GM12878 (cell line): ENCODE measurements at places on chromosomes 7 and 10.

GRCh38 chr7:7148798-7149481 lies 33.4 kb upstream of the C1GALT1 start:
- no peak for DNase-seq

- no peak for DNase-seq
These were observed 50.6 kb upstream of the SRPK2 start for GRCh38 chr7:105439174-105439893.

- no peak for DNase-seq
These were observed 23.4 kb downstream of the ITPRIP start for GRCh38 chr10:104314591-104315485.

DNA sequence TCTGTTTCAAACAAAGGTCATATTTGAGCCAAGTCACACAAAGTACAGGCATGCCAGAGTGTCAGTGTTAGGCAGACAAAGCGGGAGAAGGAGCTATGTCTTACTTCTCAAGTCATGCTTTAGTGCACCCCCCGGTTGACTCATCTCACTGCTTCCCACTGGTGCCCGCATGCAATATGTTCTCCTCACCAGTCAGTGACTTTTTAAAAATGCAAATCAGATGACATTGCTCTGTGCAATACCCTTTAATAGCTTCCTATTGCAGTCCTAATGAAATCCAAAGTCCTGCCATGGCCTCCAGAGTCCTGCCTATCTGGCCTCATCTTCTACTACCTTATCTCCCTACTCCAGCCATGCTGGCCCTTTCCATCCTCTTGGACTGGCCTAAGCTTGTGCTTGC lies 429.1 kb downstream of the ACTR3B start:
- no peak for DNase-seq

DNA sequence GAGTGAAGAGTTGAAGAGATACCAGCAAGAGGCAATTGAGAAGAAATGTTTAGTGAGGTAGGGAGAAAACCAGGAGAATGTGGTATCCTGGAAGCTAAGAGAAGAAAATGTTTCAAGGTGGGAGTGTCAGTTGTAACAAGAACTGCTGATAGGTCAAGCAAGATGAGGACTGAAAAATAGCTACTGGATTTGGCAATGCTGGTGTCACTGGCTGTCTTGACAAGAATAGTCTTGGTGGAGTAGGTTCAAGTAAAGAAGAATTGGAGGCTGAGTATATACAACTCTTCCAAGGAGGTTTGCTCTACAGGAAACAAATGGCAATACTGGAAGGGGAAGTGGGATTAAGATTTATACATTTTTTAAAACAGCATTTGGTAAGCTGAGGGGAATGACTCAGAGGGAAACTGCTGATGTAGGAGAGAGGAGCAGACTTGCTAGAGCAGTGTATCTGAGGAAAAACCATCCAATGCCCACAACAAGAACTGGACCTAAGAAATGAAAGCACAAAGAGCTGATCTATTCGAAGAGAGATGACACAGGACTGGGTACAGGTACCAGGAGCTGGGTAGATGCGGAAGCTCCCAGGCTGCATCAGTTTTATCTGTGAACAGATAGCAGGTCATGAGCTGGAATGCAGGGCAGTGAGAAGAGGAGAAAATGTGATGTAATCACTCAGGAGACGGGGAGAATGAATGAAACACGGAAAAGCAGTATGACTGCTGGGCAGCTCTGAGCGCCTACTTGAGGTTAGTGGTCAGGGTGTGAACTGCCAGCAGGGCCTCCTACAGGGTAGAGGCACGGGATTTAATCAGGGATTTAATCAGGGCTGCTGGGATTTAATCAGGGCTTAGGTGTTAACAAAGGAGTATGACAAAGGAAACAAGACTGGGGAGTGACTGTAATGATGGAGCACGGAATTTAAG lies 34.5 kb downstream of the FAM25A start:
- DNase-seq, result no peak

DNA sequence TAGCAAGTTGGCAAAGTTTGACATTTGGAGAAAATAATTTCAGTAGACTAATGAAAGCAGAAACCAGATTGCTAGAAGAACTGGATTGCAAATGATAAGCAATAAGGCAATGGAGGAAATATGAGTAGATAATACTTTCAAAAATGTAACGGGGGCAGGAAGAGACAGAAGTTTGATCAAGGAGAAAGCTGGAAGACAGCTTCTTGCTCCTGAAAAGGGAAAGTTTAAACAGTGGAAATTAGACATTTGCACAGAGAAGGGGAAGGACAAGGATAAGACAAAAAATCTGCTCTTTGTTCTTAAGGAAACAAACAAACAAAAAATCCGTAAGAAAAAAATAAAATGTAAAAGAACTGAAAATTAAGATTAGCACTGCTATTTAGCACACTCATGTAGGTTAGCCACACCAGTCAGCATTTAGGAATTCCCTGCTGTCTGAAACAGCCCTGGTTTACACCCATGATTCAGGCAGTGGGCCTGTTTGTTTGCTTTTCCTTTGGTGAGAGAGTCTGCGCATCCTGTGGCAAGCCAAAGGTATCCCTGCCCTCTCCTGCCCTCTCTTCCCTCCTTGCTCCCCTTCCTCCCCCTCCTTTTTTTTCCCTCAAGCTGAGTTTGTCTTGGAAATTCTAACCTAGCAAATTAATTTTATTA lies 104.3 kb upstream of the CAV2 start:
- no peak for DNase-seq

DNA sequence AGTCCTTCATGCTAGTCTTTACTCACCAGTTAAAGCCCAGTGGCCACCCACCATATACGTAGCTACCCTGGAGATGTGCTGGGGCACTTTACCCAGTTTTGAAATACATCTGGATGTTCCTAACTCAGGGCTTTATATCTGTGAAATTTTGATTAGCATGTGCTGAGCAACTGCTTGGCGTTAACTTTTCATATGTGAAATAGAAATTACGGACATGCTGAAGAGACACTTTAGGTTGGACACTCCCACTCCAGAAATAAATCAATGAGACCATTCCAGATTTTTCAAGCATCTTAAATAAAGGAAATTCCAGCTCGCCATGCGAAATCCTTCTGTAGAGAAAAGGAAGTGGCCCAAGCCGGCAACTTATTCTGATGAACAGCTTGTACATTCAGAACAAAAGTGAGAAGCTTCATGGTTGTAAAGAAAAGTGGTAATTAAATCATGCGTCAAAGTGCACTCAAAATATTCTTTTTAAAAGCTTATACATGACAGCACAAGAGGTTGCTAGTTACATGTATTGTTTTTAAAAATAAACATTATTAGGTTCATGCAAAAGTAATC lies 153.5 kb upstream of the ITGB1 start:
- no peak for DNase-seq

DNA sequence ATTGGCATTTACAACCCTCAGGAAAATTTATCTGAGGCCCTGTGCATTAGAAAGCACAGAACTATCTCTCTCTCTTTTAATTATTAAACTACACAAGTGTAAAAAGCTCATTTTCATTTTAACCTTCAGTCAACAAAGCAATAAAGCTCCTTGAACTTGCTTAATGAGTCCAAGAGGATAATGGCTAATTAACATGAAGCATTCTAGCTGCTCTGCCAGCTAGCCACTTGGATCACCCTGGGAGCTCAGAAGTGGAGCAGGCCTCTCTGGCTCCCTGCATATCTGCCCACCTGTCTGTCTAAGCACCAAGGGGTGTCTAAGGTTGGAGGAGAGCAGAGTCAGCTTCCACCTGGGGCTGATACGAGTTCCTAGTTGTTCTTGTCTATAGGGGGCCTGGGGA lies 56.0 kb upstream of the SLC35G1 start:
- no peak for DNase-seq

GRCh38 chr7:139844779-139845442 lies 15.8 kb downstream of the TBXAS1 start:
- no peak for DNase-seq

DNA sequence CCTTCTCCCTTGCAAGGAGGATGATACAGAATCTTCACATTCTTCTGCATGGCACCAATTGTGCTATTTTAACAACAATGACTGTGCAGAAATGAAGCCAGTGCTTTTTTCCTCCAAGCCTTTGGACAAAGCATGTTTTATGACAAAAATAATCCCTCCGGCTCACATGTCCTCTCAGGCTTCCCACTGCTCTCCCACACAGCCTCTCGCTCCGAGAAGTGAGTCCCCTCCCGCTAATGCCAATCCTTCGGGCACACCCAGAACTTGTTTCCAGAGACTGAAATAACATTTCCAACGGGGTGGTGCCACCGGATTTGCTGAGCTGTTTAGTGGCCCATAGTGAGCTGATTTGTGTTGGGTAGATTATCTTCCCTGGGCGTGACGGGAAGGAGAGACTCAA lies 35.8 kb downstream of the RBM17 start:
- no peak for DNase-seq

GRCh38 chr10:1911771-1912170 lies 174.4 kb upstream of the ADARB2 start:
- no peak for DNase-seq

DNA sequence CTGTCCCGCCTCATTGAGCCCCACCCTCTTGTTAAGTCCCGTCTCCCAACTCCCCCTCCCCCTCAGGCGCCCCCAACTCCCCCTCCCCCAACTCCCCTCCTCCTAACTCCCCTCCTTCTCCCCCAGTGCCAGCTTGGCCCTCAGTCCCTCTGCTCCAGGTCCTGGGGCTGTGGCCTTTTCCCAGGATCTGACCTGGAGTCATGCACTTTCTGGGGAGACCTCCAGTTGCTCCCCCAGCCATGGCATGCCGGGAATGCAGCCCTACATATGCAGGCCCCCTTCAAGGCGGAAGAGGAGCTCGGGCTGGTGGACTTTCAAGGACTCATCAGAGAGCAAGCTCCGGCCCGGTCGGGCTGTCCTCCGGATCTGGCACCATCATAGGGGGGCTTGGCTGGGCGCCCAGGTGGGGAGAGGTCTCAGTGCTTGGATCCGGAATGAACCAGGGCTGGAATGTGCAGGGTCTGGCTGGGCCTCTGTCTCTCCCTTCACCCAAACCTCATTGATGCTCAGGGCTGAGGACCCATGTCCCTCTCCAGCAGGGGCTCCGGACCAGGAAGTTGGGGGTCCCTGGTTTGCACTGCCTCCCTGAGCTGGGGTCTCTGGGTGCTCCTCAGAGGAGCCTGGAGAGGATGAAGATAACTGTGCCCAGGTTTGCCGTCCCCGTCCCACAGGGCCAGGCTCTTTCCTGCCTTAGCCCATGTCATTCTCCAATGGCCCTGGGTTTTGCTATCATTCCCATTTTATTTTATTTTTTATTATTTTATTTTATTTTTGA lies 41.1 kb downstream of the TMEM270 start:
- no peak for DNase-seq

- no peak for DNase-seq
These were observed 689.5 kb downstream of the DNAJB9 start for GRCh38 chr7:109259151-109259550.

DNA sequence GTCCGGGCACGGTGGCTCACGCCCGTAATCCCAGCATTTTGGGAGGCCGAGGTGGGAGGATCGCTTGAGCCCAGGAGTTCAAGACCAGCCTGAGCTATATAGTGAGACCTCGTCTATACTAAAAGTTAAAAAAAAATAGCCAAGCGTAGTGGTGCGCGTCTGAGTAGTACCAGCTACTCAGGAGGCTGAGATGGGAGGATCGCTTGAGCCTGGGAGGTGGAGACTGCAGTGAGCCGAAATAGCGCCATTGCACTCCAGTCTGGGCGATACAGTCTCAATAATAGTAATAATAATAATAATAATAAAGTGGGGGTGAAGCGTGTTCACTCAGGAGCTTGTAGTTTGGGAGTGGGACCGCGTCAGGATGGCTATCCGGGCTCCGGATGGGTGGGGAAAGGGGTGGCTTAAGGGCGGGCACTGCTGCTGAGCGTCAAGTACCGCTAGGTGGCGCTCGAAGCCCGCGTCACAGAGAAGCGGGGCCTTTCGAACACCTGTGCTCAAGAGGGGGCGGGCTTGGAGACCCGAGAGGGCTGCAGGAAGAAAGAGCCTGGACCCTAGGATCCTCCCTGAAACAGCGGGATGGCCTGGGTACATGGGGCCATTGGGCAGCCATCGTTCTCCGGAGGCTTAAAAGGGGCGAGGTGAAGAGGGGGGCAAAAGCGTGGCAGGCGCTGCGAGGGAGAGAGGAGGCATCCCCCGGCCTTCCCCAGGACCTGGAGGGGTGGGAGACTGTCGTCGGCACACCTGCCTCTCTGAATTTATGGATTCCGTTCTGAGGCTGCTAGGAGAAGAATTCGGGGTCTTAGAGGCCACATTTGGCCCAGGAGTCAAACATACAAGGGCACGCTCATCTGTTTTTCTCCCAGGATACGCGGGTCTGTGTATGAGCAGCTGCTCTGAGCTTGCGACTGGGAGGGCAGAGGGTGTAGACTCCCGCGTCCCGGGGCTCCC lies 14.5 kb downstream of the LBX1 start:
- no peak for DNase-seq

DNA sequence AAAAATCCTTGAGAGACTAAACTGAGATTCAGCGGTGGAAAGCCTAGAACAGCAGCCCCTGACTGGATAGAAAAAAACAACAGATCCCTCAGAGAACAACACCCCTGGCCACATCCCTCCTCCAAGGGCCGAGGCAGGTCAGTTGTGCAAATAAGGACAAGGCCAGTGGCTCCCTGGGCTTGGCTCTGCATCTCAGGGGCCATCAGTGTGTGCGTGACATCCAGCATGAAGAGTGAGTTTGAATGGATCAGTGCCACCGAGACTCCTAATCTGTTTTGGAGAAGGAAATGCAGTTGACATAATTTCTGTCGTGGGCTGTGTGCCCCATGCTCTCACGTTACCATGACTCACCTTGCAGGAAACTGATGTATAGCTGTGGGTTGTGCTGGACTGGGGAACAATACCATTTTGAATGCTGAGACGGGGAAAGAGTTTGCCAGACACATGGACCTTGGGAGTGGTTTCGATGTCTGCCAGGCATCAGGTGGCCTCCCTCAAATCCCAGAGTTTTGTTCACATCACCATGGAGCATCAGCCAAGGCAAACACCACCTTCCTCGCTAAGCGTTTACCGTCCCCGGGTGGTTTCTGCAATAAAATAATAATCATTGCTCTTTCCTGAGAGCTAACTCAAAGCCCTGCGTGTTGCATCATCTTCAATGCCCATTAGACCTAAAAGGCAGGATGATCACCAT lies 153.2 kb upstream of the FZD8 start:
- no peak for DNase-seq

DNA sequence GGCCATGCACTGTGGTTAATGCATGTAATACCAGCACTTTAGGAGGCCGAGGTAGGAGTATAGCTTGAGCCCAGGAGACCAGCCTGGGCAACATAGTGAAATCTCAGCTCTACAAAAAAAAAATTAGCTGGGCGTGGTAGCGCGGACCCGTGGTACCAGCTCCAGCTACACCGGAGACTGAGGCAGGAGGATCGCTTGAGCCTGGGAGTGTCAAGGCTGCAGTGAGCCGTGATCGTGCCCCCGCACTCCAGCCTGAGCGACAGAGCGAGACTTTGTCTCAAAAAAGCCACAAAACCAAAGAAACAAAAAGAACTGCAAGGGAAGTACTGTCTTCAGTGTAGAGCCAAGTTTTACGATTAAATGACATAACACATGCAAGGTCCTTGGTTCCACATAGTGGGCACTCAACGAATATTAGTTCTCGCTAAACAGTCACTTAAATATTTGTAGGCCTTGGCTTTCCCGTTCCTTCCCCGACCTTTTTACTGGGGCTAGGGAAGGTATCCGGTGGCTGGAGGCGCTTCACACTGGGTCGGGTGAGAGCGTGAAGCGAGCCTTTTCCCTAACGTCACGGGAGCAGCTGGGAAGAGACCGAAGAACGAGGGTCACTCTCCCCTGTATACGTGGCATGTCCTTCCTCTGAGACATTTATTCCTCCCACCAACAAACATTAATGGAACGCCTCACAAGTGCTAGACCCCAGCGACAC lies 993 bp upstream of the SND1 start:
- no peak for DNase-seq
